Right lung (tissue), 10 donors: ENCODE measurements at places on chromosomes 4 and X.

DNA sequence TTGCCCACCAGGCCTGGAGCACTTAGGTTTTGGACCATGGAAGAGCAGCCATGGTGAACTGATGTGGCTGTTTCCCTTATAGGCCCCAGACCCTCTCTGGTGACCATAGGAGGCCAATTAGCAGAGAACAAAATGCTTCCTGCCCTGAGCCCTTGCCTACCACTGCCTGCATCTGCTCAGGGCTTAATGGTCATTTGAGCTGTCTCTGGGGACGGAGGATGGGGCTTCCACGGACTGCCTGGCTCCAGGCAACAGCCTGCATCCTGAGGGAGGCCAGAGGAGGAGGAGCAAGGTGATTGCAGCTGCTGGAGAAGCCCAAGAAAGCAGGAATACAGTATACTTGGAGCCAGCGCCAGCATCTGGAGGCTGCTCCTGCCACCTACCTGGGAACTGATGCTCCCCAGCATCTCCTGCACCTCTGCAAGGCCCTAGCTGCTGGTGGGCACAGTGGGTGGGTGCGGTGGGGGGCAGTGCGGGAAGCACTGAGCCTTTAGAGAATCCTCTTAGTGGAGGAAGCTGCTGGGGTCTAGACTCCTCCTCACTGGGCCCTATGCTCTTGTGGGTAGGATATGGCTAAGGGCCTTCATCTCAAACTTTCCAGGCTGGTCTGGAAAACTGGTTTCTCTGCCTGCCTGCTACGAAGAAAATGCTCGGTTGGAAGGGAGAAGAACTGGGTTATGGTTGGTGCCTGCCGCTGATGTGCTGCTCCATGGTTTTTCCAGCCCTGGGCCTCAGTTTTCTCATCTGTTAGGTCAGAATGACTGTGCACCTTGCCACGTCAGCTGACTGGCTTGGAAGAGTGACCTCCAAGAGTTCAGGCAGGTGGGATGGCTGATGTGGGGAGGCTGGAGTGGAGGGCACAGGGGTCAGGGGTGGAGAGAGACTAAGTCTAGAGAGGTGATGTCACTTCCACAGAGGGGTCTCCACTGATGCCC, 158.8 kb upstream of the PJA1 start:
- no peak for DNase-seq

DNA sequence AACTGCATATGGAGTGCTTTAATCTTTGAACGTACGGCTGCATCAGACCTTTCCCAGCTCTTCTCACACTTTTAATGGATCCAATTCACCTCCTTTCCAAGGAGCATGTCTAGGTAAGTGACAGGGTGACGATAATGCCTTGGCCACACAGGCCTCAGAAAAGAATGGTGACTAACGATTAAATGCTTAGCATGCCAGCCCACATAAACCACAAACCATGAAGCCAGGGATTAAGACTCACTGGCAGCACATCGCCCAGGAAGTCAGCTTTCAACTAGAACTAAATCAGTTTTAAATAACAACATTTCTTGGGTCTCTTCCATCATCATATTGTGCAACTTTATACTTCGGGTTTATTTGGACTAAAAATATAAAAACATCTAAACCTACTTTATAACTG, 28.7 kb downstream of the INPP4B start:
- DNase-seq: peak; percentile 46

GRCh38 chr4:170307182-170307581, 217.4 kb upstream of the AADAT start:
- DNase-seq: no peak

GRCh38 chrX:131061306-131061705, 3.2 kb downstream of the ARHGAP36 start:
- DNase-seq: no peak

- DNase-seq: no peak
Observed at GRCh38 chr4:6594826-6595355, 19.9 kb downstream of the MAN2B2 start.

DNA sequence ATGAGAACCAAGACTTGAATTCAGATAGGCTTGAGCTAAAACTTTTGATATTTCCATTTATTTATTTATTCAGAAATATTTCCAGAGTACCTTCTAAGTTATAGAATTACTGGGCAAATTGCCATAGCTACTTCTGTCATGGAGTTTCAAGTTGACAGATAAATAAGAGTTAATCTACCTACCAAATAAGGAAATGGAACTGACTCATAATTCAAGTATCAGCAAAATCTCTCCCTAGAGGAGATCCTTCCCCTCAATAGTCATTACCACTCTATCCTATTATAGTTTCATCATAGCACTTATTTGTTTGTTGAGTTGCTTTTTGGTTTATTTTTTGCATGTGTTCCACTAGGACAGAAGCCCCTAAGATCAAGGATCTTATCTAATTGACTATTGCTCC, 48.8 kb upstream of the CCSER1 start:
- no peak for DNase-seq

DNA sequence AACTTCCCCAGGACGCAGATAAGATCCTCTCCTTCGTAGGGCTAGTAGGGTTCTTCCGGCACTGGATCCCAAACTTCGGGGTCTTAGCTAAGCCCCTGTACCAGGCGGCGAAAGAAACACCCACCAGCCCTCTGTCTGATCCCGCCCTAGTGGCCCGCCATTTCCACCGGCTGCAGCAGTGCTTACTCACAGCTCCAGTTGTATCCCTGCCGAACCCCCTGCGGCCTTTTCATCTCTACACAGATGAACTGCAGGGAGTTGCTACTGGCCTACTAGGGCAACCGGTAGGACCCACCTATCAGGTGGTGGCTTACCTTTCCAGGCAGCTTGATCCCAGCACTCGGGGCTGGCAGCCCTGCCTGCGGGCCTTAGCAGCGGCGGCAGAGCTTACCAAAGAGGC, 961.2 kb downstream of the RPA4 start:
- DNase-seq: no peak

GRCh38 chr4:53804719-53805118, 213.4 kb upstream of the LNX1 start:
- no peak for DNase-seq

GRCh38 chrX:134545510-134545909, 85.5 kb downstream of the HPRT1 start:
- no peak for DNase-seq

DNA sequence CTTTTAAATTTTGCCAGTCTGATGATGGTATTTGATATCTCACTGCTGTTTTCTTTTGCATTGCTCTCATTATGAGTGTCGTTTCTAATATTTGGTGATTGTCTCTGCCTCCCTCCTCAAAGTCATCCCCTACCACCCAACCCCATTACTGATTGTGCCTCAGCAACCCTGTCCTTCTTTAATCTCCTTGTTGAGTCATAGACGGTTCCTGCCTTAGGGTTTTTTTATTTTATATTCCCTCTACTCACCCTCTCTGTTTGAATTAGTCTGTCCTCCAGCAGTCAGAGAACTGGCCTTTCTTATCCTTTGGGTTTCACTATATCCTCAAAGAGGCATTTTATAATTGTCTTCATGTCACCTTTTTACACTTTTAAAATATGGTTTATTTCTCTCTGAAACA, 409.3 kb upstream of the CPEB2 start:
- DNase-seq: no peak

GRCh38 chr4:140238351-140239056, 84.5 kb upstream of the MAML3 start:
- peak; percentile 79 for DNase-seq

GRCh38 chrX:54048412-54048811, 4.1 kb upstream of the PHF8 start:
- peak; percentile 26 for DNase-seq

- DNase-seq: no peak
Observed at GRCh38 chr4:54001668-54002365, 62.6 kb downstream of the CHIC2 start.

DNA sequence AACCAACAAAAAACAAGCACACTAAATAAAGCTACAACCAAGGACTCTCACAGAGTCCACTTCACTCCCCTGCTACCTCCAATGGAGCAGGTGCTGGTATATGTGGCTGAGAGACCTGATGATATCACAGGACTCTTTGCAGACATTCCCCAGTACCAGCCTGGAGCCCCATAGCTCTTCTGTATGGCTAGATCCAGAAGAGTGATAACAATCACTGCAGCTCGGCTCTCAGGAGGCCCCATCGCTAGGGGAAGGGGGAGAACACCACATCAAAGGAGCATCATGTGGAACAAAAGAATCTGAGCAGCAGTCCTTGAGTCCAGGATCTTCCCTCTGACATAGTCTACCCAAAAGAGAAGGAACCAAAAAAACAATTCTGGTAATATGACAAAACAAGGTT, 237.1 kb upstream of the TLL1 start:
- DNase-seq: no peak

DNA sequence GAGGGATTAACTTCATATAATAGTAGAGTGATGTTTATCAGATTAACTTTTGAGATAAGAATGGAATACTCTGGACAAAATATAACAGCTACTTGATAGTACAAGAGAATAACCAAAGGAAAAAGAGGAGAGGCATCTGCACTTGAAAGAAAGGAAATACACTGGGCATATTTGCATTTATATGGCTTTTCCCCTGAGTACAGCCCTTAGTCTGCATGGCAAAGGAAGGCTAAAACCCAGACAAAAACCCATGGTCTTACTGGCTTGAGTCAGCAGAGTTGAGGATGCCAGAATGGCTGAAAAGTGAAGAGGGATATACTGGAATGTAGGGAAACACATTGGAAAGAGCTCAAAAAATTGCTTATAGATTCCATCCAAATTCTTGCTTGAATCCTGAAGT, 101.6 kb downstream of the COL4A5 start:
- DNase-seq: no peak

GRCh38 chrX:9368262-9368661, 96.6 kb upstream of the TBL1X start:
- DNase-seq: no peak

DNA sequence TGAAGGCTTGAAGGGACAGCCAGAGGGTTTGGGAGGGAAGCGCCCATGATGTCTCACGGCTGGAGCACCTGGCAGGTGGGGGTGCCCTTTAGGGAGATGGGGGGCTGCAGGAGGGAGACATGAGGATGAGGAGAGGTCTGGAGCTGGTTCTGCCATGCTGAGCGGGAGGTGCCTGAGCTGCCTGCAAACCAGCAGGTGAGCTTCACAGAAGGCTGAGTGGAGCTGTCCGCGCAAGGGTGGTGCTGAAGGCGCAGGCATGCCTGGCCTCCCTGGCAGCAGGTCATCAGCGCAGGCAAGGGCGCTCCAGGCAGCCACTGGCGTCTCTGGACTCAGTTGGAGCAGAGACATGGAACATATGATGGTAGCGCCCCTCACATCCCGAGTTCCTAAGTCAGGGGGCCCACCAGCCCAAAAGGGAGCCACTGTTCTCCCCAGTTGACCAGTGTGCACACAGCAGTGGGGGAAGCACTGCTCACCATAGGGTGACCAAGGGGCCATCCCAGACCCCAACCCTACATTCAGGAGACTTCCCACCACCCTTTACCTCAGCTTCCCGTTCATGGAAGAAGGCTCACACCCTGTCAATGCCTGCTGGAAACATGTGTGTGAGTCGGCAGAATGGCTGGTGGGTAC, 25.8 kb downstream of the ADRA2C start:
- DNase-seq: peak; percentile 31

GRCh38 chr4:104966349-104967033, 180.2 kb upstream of the TET2 start:
- DNase-seq: no peak

DNA sequence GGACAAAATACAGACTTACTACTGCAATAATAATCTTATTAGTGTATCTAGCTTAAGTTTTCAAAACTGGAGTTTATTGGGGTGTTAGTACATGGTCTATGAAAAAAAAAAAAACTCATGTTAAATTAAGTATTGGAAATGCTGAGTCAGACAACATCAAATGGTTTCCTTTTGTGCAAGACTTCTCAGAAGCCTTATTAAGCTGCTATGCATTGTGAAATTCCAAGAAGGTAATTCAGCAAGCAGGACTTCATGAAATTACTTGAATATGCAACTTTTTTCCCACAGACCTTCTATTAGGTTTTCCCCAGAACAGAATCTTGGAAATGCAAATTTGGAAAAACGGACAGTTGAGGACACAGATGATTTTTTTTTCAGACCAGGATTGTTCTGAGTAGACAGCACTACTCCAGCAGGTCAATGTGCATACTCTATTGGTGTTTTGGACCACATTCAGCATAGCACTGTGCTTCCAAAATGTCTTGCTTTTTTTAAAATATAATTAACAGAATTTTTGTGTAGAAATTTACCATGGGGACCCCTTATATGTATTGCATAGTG, 568.8 kb upstream of the TENM3 start:
- no peak for DNase-seq

- DNase-seq: no peak
Observed at GRCh38 chrX:129759576-129760061, 20.1 kb upstream of the SASH3 start.

DNA sequence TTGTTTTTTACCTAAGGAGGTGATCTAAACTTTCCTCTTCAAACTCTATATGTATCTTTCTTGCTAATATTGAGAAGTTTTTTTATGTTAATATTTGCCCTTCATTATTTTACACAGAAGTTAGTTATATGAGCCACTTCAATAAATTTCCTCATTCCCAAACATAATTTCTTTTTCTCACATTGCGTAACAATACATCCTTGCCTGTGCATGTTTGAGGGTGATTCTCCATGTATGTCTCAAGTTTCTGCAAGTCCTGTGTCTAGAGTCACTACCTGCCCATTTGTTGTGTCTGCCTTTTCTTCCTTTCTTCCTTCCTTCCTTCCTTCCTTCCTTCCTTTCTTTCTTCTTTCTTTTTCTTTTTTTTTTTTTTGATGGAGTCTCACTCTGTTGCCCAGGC, 2057.9 kb downstream of the PCDH7 start:
- no peak for DNase-seq

DNA sequence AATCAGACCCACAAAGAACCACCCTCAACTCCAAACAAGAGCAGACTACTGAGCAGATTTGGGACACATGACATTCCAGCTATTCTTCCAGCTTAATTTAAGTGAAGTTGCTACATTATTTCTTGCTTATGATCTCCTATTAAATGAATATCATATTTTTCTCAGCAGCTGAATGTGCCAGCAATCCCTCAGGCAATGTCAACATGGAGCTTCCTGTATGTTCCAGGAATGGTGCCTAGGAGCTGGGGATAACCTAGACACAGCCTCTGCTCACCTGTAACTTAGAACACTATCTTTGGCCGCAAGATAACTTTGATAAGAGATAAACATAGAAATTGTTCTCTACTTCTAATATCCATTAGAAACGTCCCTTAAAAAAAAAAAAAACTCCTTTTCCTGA, 274.4 kb upstream of the RASGEF1B start:
- no peak for DNase-seq

DNA sequence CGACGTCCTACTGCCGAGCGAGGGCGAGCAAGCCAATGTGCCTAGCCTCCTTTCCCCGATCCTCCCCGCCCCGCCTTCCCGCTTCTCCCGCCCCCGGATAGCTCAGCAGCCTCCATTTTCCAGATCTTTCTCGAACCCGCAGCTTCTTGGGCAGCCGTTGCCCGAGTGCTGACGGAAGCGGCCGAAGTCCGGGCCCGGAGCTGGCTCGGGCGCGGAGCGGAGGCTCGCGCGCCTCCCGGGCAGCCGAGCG, 172 bp upstream of the HSPA4L start:
- DNase-seq: no peak

- DNase-seq: no peak
Observed at GRCh38 chr4:182245041-182245440, 1.8 kb downstream of the TENM3 start.
